ENCODE measurements at places on chromosomes 4 and X. TPM values are rescaled to one million over a fixed set of nuclear protein-coding genes. Genes with fewer than 3 reads are reported as not detected.

- no peak for DNase-seq
Measured at GRCh38 chr4:11487868-11488544, 59.3 kb upstream of the HS3ST1 start.

The LONRF3 gene
- total RNA-seq = 5.9 TPM

The ETDA gene
- not detected for total RNA-seq

DNA sequence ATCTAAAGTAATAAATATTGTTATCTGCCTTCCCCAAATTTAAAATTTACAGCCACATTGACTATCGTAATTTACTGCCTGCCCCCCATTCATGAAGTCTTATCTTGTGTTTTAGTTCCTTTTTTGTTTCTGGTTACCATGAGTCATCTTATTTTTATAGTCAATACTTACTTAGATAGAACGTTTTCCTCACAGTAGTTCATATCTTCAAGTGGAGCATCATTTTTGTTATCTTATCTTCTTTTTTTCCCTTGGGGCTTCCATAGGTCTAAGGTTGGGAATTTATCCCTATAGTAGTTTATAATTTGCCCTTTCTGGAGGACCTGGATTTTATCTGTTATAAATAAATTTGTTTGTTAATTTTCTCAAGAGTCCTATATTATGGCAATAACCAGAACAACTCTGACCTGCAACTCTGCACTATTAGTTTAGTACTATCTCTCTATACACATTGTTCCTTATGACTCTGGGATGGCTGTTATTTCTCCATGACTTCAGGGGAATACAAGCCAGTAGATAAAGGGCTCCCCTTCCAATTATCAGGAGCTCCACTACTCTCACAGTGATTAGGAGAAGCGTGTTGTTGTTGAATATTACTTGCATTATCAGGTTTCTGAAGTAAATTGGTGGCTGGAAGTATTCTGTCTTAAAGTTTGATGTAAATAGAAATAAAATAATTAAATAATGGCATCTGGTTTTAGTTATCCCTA is 330.6 kb downstream of the GALNTL6 start:
- no peak for DNase-seq

DNA sequence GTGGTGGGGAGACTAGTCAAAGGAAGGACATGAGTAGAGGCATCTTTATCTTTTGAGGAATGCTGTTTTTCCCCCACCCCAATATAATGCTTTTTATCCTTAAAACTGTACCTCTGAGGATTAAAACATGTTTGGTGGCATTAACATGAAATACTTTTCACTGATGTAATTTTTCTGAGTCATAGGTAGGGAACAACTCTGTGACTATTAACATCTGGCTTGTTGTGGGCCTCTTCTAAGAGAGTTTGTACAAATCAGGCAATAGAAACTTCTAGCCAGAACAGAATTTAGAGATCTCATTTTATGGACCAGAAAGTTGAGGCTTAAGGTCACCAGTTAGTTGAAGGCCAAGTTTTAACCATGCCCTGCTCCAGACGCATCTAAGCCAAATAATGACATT is 207.6 kb downstream of the SOX3 start:
- no peak for DNase-seq

- DNase-seq = peak; percentile 39
Measured at GRCh38 chr4:82044141-82044993, 329.4 kb downstream of the HNRNPD start.

The PDCL2 gene
- total RNA-seq = not detected

The GAGE12E gene
- total RNA-seq = not detected

The VCX2 gene
- total RNA-seq = not detected

The CHM gene
- total RNA-seq = 53.8 TPM

The COX7B2 gene
- total RNA-seq = not detected

All from uterus (tissue), 4 donors.